ENCODE measurements at places on chromosomes 7 and 10.

GRCh38 chr10:3350617-3351258, 178.2 kb upstream of the PITRM1 start:
- DNase-seq, result no peak

GRCh38 chr7:38306171-38306570, 32.7 kb upstream of the TARP start:
- no peak for DNase-seq

DNA sequence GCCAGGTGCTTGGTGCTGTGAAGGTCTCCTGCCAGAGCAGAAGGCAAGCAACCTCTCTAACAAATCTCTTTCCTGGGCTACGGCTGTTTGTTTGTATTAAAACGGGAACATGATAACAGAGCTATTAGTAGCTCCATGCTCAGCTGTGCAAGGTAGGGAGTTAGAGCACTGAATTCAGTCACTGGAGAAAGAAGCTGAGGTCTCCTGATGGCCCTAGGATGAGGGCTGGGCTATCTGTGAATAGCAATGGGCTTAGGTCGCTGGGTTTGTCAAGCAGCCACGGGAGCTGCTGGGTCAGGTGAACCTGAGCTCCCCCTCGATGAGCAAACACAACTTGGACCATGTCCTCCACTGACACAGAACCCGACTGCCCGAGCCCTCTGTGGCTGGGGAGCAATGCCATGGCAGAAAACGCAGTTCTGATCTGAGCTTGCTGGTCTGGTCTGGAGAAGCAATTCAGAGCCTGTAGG, 24.4 kb downstream of the TACC2 start:
- no peak for DNase-seq

- DNase-seq, result no peak
These were observed 43.3 kb downstream of the SGCE start for GRCh38 chr7:94612661-94613060.

DNA sequence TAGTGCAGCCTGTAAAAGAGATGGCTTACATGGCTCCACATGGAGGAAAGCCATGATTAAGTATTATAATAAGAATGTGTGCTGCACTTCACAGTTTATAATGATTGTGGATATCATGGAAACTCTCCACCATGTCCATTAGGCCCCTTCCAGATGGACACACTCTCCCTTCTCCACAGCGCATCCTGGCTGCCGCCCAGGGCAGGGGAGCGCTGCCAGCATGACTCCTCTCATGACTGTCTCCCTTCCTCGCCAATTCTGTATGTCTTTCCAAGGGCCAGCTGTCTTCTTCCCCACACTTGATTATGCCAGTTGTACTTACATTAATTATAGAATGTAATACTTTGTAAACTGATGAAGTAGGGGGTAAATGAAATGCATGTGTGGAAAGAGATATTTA, 259.3 kb upstream of the TMEM72 start:
- no peak for DNase-seq

DNA sequence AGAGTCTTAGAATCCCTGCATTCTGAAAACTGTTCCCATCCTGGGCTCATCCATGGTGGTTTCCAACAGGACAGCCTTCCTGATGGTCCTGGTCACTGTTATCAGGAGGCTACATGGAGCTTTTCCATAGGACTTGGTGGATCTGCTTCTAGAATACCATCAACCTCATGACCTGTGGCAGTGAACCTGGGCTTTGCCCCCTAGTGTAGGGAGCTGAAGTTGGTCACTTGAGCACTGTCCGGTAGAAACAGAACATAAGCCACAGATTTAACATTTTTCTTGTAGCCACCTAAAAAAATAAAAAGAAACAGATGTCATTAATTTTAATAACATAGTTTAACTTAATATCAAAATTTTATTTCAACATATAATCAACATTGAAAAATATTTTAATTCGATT, 165.8 kb downstream of the TMEM178B start:
- DNase-seq, result no peak

- no peak for DNase-seq
These were observed 180.3 kb upstream of the GRB10 start for GRCh38 chr7:50962962-50963374.

GRCh38 chr10:130194194-130194990, 58.2 kb downstream of the GLRX3 start:
- no peak for DNase-seq

GRCh38 chr7:46572691-46573090, 651.6 kb upstream of the IGFBP3 start:
- DNase-seq, result no peak
